ENCODE measurements at places on chromosomes 2 and 18. TPM values are rescaled to one million over a fixed set of nuclear protein-coding genes. Genes with fewer than 3 reads are reported as not detected.

GRCh38 chr2:20737505-20737904, 70.6 kb downstream of the GDF7 start:
- no peak for DNase-seq

DNA sequence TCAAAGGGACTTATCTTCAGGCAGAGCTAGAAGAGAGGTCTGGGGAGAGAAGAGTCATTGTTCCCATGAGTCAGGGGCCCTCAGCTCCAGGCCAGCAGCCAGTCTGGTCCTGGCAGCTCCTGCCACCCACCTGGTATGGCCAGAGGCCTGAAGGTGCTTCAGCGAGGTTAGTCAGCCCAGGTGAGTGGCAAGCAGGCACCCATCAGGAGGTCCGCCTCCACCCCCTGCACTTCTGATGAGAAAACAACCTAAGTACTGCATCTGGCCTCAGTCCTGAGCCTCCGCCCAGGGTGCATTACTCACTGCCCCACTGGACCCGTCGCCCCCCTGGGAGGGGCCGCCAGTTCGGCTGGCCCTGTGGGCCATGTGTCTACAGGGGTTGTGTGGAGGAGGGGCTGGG, 130.2 kb downstream of the INHBB start:
- no peak for DNase-seq

DNA sequence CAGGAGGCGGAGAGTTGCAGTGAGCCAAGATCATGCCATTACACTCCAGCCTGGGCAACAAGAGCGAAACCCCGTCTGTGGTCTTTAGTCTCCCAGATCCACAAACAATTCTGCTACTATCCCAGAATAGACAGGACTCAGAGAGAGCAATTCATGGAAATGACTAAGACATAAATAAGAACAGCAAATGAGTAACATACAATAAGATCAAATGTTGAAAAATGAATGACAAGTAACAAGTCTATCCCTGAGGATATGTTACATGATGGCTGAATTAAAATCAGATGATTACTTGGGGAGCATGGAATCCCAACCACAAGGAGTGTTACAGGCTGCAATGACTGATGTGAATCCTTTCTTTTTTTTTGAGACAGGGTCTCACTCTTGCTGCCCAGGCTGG, 10.3 kb downstream of the ARL5A start:
- no peak for DNase-seq

DNA sequence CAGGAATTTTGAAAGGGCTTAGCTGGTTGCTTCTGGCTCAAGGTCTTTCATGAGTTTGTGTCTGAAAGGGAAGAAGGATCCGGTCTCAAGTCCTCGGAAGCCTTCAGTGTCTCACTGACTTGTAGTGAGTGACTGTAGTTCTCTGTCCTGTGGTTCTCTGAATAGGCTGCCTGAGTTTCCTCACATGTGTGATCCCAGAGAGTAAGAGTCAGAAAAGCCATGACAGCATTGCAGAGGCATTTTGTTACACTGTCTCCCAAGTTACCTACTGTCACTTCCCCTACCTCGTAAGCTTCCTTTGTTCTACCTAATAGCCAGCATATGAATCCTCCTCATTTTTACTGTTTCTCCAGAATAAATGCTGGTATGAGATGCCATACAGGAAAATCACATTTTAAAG, 709.1 kb upstream of the CHAC2 start:
- DNase-seq: no peak

- DNase-seq: peak; percentile 10
These were observed 872 bp downstream of the DSG2 start for GRCh38 chr18:31498574-31499524.

DNA sequence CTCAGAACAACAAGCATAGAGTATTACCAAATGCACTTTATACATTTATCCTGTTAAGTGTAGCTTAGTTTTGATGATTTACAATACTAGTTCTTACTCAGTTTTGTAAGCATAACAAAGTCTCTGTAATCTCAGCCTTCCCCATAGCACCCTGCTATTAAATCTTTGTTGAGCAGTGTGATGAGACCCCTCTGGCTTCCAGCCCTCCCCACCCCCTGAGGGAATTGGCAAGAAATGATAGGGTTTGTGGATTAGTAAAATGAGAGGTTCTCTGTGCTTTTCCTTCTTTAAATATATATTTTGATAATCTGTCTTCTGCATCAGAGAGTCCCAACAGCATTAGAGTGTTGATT, 37.2 kb downstream of the ZNF521 start:
- DNase-seq: no peak

Gene PSMD14
- polyA plus RNA-seq: 51.9 TPM

Gene SERPINB3
- polyA plus RNA-seq: not detected

All from renal pelvis (tissue), 12 donors.